ENCODE measurements at places on chromosomes 1 and 21. TPM values are rescaled to one million over a fixed set of nuclear protein-coding genes. Genes with fewer than 3 reads are reported as not detected.

Gene SLAMF8
- not detected for total RNA-seq

Gene SMCP
- not detected for total RNA-seq

Gene BRINP3
- 51.8 TPM for total RNA-seq

Gene LAMC1
- total RNA-seq, result 29.3 TPM

Gene PGLYRP4
- total RNA-seq, result not detected

Gene CRNN
- not detected for total RNA-seq

Gene SERPINC1
- total RNA-seq, result not detected

Gene DDAH1
- total RNA-seq, result 45.2 TPM

Gene MORC3
- 135 TPM for total RNA-seq

Gene UMODL1
- not detected for total RNA-seq

Gene AGTRAP
- 2.4 TPM for total RNA-seq

DNA sequence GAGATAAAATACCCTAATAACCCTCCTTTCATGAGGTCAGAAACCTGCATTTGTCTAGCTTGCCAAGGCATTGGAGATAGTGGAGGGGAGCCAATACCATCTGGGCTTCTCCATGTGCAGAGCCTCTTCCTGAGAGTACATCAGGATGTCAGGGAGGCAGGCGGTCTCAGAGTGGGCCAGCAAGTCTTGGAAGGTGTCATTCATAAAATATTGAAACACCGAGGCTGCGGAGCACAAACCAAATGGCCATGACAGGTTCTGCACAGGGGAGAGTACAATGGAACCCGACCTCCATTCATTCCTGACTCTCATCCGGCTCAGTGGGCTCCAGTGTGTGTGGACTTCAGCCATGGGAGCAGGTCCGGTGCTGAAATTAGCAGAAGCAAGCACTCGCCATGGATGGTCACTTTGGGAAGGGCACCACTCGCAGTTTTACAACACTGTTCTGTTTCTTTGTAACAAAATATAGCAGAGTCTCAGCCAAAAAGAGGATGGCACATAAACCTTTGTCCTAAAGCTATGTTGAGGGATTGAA, 446.6 kb downstream of the SIPA1L2 start:
- DNase-seq, result no peak

DNA sequence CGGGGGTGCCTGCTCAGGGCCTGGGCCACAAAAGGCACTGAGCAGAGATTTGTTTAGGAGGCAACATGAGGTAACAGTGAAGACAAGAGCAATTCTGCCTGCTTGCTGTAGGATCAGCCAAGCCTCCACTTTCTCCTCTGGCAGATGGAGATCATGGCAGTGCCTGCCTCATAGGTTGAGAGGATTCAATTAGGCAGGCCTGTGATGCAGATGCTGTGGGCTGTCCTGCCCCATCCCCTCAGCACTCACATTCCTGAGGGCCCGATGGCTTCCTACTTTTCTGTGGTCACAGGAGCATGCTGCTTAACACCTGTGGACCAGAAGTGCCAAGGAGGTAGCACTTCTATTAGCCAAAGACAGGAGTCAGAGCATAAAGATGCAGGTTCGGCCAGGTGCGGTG, 1.2 kb upstream of the UBL4B start:
- DNase-seq, result no peak

GRCh38 chr1:5982868-5983267, 9.4 kb downstream of the NPHP4 start:
- DNase-seq, result no peak

- DNase-seq, result no peak
Measured at GRCh38 chr1:157073944-157074685, 25.5 kb downstream of the ETV3L start.

DNA sequence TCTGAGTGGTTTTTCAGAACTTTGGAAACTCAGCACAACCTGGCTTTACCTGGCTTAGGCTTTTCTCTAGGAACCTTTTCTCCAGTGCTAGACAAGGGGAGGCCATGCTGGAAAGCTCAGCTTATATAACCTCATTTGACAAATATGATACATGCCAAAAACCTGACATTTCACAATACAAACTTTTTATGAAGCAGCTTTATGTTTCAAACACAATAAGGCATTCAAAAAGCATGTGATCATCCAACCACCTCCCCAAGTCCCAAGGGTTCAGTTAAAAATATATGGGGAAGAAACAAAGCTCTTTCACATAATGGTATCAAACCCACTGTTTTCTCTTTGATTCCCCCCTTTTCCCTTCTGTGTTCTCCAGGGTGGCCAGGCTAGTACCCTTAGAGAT, 63.7 kb downstream of the ZC3H11B start:
- no peak for DNase-seq

DNA sequence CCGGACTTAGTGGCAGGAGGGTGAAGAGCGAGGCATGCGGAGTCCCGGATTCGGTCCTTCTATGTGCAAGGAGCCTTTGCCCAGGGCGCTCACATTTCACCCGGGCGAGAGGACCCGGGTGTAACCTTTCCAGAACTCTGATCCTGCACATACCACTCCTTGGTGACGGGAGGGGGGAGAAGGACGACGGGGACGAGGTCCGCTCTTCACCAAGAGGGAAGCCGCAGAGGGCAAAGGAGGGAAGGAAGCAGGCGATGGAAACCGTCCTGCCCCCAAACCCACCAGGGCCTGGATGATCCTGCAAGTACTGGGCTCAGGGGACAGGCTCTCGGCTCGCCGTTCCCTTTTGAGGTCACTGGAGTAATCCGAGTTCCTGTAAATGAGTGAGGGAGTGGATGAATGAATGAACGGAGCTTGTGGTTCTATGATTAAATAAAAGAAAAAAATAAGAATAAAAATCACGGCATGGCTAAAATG, 993 bp downstream of the SYPL2 start:
- DNase-seq, result no peak

DNA sequence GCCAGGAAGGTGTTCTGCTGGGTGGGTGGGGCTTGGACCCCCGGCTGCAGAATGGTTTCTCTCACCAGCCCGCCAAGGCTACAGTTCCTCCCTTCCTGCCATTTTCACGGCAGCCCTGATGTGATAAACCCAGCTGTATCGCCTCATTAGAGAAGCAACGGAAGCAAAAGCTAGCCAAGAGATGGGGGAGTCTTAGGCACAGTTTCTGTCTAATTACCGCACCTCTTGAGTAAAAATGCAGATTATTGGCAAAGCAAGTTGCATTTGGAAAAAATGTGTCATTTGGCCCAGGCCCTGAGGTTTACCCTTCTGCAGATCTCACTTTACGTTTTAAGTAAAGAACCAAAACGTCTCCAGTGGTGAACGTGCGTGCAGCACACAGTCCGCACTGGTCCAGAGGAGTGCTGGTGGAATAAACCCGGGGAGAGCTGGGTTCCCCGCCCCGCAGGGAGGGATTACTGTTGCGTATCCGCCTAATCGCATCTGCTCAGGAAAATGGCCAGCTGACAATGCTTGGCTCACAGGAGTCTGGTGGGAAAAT, 109.9 kb downstream of the GALNT2 start:
- DNase-seq, result no peak

DNA sequence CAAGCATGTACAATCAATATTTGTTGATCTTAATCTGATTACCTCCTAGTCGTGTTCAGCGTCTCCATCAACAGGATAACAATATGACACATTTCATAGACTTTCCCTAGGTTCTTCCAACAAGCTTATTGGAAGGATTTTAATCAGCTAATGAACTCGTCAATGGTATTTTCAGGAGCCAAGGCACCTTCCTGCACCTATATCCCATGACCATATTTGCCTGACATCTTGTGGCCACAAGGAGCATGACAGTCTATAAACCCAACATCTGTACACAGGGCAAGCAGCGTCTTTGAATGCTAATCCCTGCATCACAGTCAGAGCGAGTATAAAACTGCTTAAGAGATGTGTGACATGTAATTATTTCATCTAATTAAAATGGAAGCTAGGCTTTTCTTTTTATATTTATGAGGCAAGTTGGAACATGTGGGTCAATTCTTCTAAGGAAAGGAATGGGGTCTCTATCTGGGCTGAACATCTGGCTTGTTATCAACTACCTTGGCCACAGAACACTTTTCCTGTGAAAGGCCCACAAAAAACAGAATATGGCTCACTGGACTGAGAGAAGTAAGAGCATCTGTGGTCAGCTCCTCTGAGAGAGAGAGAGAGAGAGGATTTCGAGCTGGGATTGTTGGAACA, 388.8 kb downstream of the NTNG1 start:
- peak; percentile 6 for DNase-seq

DNA sequence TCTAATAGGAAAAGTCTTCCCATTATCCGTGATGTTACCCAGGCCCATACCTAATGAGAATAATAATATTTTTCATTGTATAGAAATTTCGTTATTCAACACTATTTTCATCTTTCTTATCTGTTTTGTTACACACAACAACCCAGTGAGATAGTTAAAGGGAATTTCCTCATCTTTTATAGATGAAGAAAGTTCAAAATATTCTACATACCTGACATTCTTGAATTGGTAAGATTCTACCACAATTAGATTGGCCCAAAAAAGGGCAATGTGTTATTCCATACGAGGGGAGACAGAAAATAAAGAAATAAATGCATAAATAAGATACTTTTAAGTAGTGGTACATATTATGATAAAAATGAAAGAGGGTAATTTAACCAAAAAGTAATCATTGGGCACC, 405.5 kb upstream of the ADAMTS5 start:
- no peak for DNase-seq

GRCh38 chr1:182984621-182985020, 31.7 kb upstream of the SHCBP1L start:
- DNase-seq, result no peak

GRCh38 chr21:37704751-37705150, 211.5 kb downstream of the KCNJ6 start:
- DNase-seq, result no peak

DNA sequence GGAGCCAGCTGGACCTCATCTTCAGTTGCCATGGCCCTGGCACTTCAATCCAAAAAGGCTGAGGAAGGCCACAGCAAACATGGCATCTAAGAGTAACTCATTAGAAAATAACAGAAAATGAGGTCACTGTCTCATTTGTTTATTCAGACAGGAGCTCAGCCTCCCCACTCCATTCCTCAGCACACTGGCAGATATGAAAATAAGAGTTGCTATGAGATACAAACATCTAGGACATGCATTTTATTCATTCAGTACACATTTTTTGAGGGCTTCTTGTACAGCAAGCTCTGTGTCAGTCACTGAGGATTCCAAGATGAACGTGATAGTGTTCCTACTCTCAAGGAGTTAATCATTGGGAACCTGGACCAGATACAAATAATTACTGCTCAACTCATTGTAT, 32.7 kb upstream of the TMEM125 start:
- no peak for DNase-seq

DNA sequence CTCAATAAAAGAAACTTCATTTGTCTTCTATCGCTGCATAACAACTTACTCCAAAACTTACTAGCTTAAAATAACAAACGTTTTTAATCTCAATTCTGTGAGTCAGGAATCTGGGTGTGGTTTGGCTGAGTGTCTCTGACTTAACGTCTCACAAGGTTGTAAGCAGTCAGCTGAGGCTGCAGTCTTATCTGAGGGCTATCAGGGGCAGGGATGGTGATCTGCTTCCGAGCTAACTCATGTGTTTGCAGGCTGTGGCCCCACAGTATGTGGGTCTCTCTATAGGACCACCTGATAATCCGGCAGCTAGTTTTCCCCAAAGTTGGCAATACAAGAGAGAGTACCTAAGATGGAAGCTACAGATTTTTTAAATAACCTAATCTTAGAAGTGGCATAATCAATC, 234.2 kb upstream of the FGGY start:
- DNase-seq, result no peak
